ENCODE measurements at places on chromosomes 6 and 20. TPM values are rescaled to one million over a fixed set of nuclear protein-coding genes. Genes with fewer than 3 reads are reported as not detected.
A peak's percentile ranks its signal among the peaks of the same experiment; 100 is the strongest.

The BTBD3 gene
- total RNA-seq: 9.4 TPM

The VSTM2L gene
- total RNA-seq: 0.60 TPM

The MEP1A gene
- not detected for total RNA-seq

The NKAIN4 gene
- total RNA-seq: not detected

The ADAT2 gene
- total RNA-seq: 27.3 TPM

The ZSCAN16 gene
- 7.9 TPM for total RNA-seq

The SLC22A1 gene
- 1.5 TPM for total RNA-seq

DNA sequence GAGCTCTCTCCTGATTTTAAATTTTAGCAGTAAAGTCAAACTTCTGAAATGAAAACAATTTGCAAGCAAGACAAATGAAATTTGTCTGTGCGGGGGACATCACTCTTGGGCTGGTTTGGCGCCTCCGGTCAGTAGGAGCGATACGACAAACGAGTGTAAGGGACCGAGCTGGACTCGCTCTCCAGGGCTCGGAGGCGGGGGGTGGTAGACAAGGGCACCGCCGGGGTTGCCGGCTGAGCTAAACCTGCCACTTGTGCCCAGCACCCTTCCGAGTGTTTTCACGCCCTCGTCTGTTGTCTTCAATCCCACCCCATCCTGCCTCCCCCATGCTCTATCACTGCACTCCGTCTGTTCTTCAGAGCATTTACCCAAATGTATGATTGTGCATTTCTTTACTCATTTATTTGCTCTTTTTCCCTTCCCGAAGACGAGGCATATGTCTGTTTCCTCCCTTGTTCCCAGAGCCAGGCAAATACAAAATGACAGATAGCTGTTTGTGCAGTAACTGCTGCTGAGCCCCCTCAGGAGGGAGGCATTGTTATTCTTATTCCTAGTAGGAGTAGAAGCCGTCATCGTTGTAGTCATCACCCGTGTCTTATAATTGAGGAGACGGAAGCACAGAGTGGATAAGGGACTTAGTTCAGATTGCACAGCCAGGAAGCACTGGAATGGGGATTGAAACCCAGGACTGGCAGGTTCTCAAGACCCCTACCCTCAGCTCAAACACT is 62.8 kb upstream of the APCDD1L start:
- no peak for DNase-seq
- peaks cover 2% of the 10 kb centered on the region for H3K36me3 ChIP-seq
- H3K4me1 ChIP-seq: no peaks in the 10 kb centered on the region
- H3K27ac ChIP-seq: no peak overlapping the region

DNA sequence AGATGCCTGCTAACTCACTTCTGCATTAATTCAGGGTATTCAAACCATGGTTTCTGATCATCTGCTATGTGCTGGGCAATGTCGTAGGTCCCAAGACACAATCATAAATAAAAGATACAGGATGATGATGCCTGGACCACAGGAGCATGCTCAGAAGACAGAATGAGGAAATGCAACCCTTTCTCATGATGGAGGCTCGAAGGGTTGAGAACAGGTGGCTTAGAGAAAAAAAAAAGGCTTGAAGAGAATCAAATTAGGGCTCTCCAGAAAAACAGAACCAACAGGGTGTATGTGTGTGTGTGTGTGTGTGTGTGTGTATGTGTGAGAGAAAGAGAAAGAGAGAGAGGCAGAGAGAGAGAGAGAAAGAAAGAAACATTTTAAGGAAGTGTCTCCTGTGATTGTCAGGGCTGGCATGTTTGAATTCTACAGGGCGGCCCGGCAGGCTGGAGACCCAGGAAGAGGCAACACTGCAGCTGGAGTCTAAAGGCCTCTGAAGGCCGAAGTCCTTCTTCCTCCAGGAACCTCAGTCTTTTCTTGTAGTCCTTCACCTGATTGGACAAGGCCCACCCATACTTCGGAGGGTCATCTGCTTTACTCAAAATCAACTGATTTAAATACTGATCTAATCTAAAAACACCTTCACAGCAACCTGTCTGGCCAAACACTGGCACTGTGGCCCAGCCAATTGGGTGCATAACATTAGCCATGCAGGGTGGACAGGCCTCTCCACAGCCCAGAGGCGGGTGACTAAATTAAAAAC is 143.8 kb downstream of the ERMARD start:
- no peaks in the 10 kb centered on the region for H3K27me3 ChIP-seq
- H3K4me3 ChIP-seq: no peak overlapping the region
- no peak overlapping the region for H3K27ac ChIP-seq
- H3K4me1 ChIP-seq: no peaks in the 10 kb centered on the region

DNA sequence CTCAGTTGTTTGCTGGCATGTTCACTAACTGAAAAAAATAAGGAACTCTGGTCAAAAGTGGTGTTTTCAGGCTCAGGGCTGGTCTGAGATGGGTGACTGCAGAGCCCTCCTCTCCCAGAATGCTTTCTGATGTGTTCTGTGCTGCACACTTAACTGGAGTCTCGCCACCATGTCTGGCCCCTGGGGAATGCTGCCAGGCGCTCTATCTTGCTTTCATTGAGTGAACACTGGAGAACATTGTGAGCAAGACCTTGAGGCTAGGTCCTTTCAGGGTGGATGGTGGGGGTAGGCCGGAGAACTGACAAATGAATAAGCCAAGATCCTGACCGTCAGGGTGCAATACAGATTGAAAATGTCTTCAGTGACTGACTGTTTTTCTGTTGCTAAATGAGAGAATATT is 19.5 kb downstream of the PANK2 start:
- H3K4me1 ChIP-seq: peaks cover 47% of the 10 kb centered on the region
- H3K27ac ChIP-seq: peak overlapping the region; percentile 82
- peaks cover 48% of the 10 kb centered on the region for H3K36me3 ChIP-seq
- no peak overlapping the region for H3K4me3 ChIP-seq
- no peaks in the 10 kb centered on the region for H3K27me3 ChIP-seq
- no peak for DNase-seq

DNA sequence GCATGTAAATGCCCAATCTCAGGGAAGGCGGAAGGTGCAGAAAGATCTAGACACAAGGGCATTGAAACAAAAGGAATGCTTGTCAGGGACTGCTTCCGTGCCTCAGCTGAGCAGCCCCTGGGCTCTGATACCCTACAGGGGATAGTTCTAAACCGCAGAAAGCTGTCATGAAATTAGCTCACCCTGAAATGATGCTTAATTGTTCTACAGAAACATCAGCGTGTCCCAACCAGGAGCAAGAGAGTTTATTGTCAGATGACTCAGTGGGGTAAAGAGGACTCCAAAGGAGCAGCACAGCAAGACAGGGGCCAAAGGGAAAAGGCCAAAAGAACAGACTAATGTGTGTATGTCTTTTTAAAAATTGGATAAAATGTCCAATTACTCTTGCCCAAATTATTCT is 258.4 kb upstream of the JARID2 start:
- H3K27me3 ChIP-seq: peaks cover 5% of the 10 kb centered on the region
- H3K27ac ChIP-seq: no peak overlapping the region
- no peak overlapping the region for H3K4me3 ChIP-seq
- no peaks in the 10 kb centered on the region for H3K4me1 ChIP-seq
- DNase-seq: no peak
- peaks cover 1% of the 10 kb centered on the region for H3K36me3 ChIP-seq

DNA sequence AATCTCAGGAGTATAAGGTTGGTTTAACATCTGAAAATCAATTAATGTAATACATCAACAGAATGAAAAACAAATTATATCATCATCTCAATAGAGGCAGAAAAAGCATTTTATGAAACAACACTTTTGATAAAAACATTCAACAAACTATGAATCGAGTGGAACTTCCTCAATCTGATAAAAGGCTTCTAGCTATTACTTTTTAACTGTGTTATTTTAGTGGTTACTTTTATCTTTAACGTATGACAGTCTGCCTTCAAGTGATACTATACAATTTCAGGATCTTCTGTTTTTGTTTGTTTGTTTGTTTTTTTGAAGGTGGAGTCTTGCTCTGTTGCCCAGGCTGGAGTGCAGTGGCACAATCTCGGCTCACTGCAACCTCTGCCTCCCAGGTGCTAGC is 73.7 kb downstream of the ZFAND3 start:
- H3K27me3 ChIP-seq: no peaks in the 10 kb centered on the region
- peaks cover 26% of the 10 kb centered on the region for H3K4me1 ChIP-seq
- H3K36me3 ChIP-seq: no peaks in the 10 kb centered on the region
- H3K27ac ChIP-seq: no peak overlapping the region

DNA sequence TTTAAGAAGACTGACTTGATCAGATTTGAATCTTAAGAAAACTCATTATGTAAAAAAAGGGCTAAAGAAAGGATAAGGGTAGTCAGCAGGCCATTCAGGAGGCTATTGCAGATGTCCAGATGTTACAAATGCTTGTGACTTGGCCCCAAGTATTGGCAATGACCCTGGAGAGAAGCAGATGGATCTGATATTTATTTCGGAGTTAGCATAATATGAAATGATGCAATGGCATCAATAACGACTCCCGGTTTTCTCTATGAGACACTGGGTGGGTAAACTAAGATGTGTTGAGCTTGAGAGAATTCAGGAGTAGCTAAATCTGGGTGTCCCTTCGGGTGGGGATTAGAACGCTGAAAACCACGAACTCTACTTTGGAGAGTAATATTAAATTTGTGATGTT is 149.7 kb downstream of the LAMA2 start:
- H3K4me3 ChIP-seq: no peak overlapping the region
- H3K27me3 ChIP-seq: no peaks in the 10 kb centered on the region
- no peaks in the 10 kb centered on the region for H3K36me3 ChIP-seq
- no peaks in the 10 kb centered on the region for H3K4me1 ChIP-seq

GRCh38 chr6:154821638-154822037 is 88.4 kb downstream of the SCAF8 start:
- peaks cover 42% of the 10 kb centered on the region for H3K36me3 ChIP-seq
- H3K4me1 ChIP-seq: no peaks in the 10 kb centered on the region
- H3K27ac ChIP-seq: peak overlapping the region; percentile 30

DNA sequence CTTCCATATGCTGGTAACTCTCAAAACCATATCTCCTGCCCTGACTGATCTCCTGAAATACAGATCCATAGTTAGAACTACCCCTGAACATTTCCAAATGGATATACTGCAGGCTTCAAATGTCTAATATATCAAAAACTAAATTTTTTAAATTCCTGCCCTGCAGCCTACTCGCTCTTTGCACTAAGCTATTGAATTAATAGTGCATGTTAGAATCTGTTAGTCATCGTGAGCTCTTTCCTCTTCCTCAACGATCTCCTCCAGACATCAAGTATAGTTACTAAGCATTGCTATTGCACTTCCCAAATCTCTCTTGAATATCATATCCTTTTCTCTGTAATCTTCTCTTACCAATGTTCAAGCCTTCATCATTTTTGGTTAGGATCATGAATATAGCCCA is 26.0 kb upstream of the RSPO3 start:
- no peak overlapping the region for H3K4me3 ChIP-seq
- H3K4me1 ChIP-seq: no peaks in the 10 kb centered on the region
- H3K27ac ChIP-seq: no peak overlapping the region

GRCh38 chr6:131947986-131948661 is 3.0 kb downstream of the CCN2 start:
- H3K4me3 ChIP-seq: no peak overlapping the region
- H3K27ac ChIP-seq: no peak overlapping the region
- H3K36me3 ChIP-seq: peaks cover 2% of the 10 kb centered on the region
- peaks cover 64% of the 10 kb centered on the region for H3K27me3 ChIP-seq
- DNase-seq: no peak
- peaks cover 14% of the 10 kb centered on the region for H3K4me1 ChIP-seq

DNA sequence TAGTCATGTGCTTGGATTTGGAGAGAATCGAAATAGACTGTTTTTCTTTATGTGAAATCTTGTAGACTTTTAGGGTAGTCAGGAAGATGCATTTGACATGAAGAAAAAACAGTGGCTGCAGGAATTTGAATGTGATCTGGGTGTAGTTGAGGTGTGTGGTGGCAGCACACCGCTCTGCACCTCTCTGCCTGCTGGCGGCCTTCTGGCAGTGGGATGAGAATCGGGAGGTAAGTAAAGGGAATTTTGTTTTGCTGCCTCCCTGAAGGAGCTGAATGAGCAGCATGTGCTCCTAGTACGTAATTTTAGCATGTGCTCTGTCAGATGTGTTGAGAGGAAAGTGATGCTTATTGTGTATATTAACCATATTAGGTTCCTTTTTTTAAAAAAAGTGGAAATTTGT is 3.2 kb downstream of the TPD52L2 start:
- peaks cover 18% of the 10 kb centered on the region for H3K36me3 ChIP-seq
- no peak overlapping the region for H3K4me3 ChIP-seq
- no peaks in the 10 kb centered on the region for H3K27me3 ChIP-seq
- H3K4me1 ChIP-seq: peaks cover 36% of the 10 kb centered on the region
- peak overlapping the region; percentile 56 for H3K27ac ChIP-seq

- H3K4me3 ChIP-seq: no peak overlapping the region
- peaks cover 70% of the 10 kb centered on the region for H3K4me1 ChIP-seq
- H3K27ac ChIP-seq: no peak overlapping the region
- no peaks in the 10 kb centered on the region for H3K27me3 ChIP-seq
- no peak for DNase-seq
- no peaks in the 10 kb centered on the region for H3K36me3 ChIP-seq
These were observed 120.1 kb upstream of the PTPN1 start for GRCh38 chr20:50389808-50390684.

- no peaks in the 10 kb centered on the region for H3K27me3 ChIP-seq
- no peaks in the 10 kb centered on the region for H3K36me3 ChIP-seq
- DNase-seq: no peak
- no peak overlapping the region for H3K27ac ChIP-seq
These were observed 422.6 kb upstream of the MMS22L start for GRCh38 chr6:97705568-97705967.

- no peaks in the 10 kb centered on the region for H3K27me3 ChIP-seq
- H3K4me1 ChIP-seq: peaks cover 12% of the 10 kb centered on the region
- no peak for DNase-seq
- peaks cover 21% of the 10 kb centered on the region for H3K36me3 ChIP-seq
- H3K27ac ChIP-seq: no peak overlapping the region
These were observed 31.0 kb downstream of the ZC3H12D start for GRCh38 chr6:149453597-149454345.

DNA sequence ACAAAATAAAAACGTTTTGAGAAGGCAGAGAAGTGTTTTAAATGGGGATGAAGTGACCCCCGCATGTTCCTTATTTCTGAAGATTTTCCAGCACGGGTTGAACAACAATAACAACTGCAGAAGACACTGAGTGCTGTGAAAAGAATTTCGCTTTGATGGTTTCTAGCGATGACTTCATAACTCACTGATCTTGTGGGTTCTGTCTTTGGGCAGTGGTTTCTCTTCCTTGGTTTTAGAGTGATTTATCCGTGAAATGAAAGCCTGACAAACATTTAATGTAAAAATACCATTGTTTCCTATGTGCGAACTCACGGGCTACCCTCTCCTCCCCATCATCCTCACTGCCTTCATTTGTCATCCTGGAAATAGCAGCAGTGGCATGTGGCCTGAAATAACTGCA is 793.9 kb downstream of the QKI start:
- no peaks in the 10 kb centered on the region for H3K27me3 ChIP-seq
- DNase-seq: no peak
- H3K27ac ChIP-seq: no peak overlapping the region
- no peak overlapping the region for H3K4me3 ChIP-seq

- no peaks in the 10 kb centered on the region for H3K4me1 ChIP-seq
- no peak for DNase-seq
- H3K27me3 ChIP-seq: no peaks in the 10 kb centered on the region
- H3K36me3 ChIP-seq: no peaks in the 10 kb centered on the region
- no peak overlapping the region for H3K27ac ChIP-seq
These were observed 21.3 kb downstream of the PRKN start for GRCh38 chr6:162706232-162706631.

GRCh38 chr20:56786503-56786902 is 157.4 kb downstream of the TFAP2C start:
- H3K27ac ChIP-seq: no peak overlapping the region
- H3K4me3 ChIP-seq: no peak overlapping the region
- H3K36me3 ChIP-seq: no peaks in the 10 kb centered on the region
- H3K27me3 ChIP-seq: no peaks in the 10 kb centered on the region
- H3K4me1 ChIP-seq: no peaks in the 10 kb centered on the region
